ENCODE measurements at places on chromosomes 4 and X.

GRCh38 chr4:48333587-48333986 lies 7.7 kb upstream of the SLAIN2 start:
- DNase-seq = no peak

GRCh38 chrX:39582091-39582490 lies 515.7 kb downstream of the BCOR start:
- DNase-seq = no peak

GRCh38 chr4:61442936-61443335 lies 242.8 kb downstream of the ADGRL3 start:
- no peak for DNase-seq

DNA sequence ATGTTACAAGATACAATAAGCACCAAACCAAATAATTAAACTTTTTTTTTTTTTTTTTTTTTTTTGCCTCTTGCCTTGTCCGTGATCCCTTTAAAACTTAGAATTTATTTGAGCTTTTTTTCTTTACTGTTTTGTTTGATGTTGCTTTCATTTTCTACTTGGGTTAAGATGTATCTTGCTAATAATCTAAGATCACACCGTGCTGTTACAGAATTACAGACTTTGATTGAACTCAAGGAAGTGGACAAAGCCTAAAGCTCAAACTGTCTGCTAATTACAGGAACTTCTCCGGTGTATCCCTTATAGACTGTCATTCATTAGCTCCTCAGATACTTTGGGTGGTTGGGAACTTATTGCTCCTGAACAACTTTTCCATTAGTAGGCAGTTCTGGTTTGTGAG lies 26.5 kb downstream of the STIM2 start:
- no peak for DNase-seq

DNA sequence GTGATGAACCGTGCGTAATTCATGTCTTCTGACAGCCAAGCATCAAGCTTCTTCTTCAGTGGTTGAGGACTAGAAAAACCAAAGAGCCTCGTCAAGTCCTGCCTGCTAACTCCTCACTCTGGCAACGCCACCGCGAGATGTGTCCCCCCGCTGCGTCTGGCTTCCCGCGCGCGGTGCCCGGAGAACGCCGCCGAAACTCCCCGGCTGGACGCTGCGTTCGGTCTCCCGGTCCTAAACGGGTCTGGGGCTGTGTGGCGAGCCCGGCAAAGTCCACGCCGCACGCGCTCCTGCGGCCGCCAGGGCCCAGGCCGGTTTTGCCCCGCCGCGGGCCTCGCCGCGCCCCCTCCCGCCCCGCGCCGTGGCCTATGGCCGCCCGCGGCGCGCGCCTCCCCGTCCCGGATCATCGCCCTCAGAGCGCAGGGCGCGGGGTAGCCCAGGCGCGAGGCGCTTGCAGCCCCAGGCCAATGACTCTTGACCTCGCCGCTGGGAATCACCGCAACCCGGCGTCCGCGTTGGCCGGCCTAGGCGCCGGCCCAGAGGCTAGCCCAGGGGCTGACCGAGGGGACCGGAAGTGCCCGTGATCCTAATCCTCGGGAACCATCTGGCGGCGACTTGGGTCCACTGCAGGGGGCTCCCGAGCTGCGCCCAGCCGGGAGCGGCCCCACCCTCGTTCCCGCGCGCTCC lies at the start of gene AADAT:
Gene AADAT, minus strand, starts transcription at position 289 of the 684 bp plus-strand sequence. Its CDS starts 266 bp downstream, at position 23.
- DNase-seq = peak; percentile 75

DNA sequence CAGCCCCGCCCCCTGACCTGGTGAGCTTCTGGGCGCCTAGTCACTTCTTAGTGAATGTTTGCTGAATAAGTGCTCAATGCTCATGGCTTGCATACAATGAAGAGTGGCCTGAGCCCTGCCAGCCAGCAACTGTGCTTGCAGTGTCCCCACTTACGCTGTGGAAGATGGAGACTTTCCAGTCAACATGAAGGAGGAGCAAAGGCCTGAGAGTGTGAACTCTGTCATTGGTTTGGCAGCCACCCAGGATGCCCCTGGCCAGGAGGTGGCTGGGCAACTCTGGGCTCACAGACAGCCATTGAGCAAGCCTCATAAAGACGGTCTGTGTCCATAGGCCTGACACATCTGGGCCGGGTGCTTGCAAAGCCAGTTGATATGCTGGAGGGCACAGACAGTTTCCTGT lies 72.1 kb upstream of the MAMLD1 start:
- DNase-seq = no peak

DNA sequence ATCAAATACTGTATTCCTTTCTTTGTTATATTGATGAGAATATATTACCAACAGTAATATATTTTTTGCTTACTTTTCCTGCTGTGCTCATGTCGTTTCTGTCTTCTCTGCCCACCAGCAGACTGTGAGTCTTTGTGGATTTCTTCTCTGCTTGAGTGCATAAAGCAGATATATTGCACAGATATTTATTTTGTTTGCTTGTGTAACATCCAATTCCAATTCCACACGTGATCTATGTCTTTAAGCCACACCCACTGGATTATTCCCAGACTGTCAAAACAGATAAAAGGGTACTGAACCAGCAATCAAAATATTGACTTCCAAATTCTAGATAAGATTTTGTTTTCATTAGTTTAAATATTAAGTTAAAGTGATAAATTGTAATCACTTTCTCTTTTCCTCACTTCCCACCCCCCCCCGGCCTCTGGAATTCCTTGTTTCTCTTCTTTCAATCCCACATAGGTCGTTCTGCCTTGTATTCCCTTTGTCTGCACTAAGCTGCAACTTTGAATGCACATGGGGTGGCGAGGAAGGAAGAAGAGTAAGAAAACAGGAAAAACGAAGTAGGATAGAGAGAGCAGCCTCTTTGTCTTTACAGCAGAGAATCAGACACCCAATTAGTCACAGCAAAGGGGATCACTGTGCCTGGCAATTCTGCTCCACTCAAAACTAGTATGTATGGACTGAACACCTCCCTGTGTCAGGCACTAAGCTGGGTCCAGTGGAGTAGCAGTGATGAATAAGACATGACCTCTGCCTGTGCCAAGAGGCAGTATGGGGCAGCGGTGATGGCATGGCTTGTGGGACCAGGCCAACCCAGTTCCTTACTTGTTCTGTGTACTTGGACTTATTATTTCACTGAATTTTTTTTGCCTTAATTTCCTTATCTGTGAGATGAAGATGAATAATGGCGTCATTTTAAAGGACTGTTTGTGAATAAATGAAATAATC lies at the start of gene ADH1B:
Gene ADH1B, minus strand, starts transcription at position 161 of the 951 bp plus-strand sequence. Its CDS starts 70 bp downstream, at position 91.
- no peak for DNase-seq

GRCh38 chr4:188053302-188053701 lies 56.1 kb downstream of the TRIML2 start:
- no peak for DNase-seq

Measured in NCI-H1930 (cell line).